ENCODE measurements at places on chromosomes 4 and X. TPM values are rescaled to one million over a fixed set of nuclear protein-coding genes. Genes with fewer than 3 reads are reported as not detected.

RTL5 gene
- 2.9 TPM for total RNA-seq

DOK7 gene
- total RNA-seq, result 0.37 TPM

TRIM61 gene
- total RNA-seq, result not detected

LGI2 gene
- total RNA-seq, result 9.1 TPM

RS1 gene
- not detected for total RNA-seq

GPR101 gene
- total RNA-seq, result not detected

PFKFB1 gene
- not detected for total RNA-seq

MXRA5 gene
- total RNA-seq, result 18.7 TPM

CPLX1 gene
- not detected for total RNA-seq

GAGE1 gene
- not detected for total RNA-seq

USP27X gene
- 4.0 TPM for total RNA-seq

Data from stomach (tissue), 19 donors.